Heart right ventricle (tissue), 16 donors: ENCODE measurements at places on chromosomes 6 and 20. TPM values are rescaled to one million over a fixed set of nuclear protein-coding genes. Genes with fewer than 3 reads are reported as not detected.
A peak's percentile ranks its signal among the peaks of the same experiment; 100 is the strongest.

OR12D3 gene
- total RNA-seq: not detected

BPIFB1 gene
- total RNA-seq: not detected

OR2J2 gene
- total RNA-seq: not detected

AIF1 gene
- 8.8 TPM for total RNA-seq

ZSCAN23 gene
- total RNA-seq: 1.3 TPM

PABPC1L gene
- 1.9 TPM for total RNA-seq

DNA sequence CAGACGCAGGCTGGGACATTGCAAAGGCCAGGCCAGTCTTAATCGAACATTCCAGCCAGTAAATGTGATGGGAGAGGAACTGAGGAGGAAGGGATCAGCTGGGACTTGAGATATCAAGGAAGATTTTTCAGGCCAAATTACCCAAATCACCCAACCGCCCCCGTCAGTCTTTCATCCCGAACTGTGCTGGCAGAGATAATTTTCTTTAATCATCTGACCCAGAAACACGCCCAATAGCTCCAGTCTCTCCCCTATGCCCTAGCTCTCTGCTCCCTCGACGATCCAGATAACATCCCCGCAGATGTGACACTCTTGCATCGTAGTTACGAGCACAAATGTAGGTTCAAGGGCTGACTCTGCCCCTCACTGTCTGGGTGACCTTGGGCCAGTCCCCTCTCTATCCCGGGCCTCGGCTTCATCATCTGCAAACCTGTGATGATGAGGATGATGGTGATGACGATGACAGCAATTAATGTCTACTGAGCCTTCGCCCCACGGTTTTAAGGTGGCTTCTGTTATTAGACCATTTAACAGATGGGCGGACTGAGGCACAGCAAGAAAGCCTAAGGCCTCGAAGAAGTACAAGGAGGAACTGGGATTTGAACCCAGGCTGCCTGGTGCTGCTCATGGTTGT, 118.6 kb downstream of the PREX1 start:
- DNase-seq: no peak

- no peak for DNase-seq
Observed at GRCh38 chr6:102907181-102907580, 1513.7 kb downstream of the GRIK2 start.

DNA sequence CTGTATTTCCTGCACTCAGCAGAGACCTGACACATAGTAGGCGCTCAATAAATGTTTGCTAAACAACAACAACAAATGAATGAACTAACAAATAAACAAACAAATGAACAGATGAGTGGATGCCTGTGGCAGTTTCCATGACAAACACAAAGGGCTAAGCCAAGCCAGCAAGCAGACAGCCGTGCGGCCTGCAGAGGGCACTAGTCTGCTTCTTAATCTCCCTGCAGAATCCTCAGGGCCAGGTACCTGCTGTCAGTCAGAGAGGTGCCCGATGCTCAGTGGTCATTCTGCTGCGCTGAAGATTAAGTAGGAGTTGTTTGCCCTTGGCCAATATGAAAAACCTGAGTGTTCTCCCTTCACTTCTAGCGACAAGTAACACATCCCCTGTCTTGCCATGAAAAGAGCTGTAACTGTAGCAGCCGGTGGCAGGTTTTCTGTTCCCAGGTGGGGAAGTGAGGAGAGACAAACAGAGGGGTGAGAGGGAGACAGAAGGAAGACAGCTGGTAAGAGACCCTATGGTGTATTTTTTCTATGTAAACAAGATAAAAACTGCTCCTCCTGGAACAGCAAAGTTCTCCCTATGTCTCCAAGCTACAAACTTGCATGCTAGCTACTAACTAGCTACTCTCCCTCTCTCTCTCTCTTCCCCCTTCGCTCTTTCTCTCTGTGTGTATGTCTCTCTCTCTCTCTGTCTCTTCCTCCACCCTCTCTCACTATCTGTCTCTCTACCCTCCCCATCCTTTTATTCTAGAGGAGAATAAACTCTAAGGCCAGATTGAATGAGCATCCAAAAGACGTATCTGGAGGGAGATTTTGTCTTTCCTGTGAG, at the start of gene MC3R:
Gene MC3R, plus strand, starts transcription at position 779 of the 829 bp plus-strand sequence. CDS start 112 bp downstream, outside the sequence.
- DNase-seq: peak; percentile 12

GRCh38 chr6:40039042-40039441, 104.8 kb upstream of the MOCS1 start:
- DNase-seq: no peak

DNA sequence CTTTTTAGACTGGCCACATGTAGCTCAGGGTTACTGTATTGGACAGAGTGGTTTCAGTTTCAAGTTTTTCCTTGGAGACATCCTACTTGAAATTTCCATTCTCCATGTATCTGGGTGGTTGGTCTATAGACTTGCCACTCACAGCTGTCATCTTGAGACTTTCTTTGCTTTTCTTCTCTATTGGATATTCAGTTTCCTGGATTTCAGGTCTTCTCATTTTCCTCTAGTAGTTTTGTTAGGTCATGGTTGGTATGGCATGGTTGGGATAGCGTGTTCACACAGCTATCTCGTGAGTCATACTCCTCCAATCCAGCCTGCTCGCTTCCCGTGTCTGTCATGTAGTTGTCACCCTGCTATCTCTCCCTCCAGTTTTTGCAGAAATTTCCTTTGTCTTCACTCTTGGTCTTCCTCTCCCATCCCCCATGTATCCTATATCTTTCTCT, 48.3 kb downstream of the PTPN1 start:
- no peak for DNase-seq

DNA sequence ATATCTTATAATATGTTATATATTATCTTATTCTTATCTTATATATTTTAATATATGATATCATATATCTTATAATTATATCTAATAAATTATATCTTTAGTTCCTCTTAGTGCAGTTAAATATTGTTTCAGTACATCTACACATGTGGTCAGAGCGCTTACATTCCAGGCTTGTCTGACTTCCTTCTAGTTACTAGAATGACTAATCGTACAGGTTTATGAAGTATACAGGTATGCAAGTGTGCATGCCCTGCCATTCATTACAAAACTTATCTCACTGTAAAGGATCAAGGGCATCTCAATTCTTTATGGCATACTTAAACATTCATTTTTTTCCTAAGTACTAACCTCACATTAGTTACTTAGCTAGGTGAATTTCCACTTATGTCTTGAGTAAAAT, 1278.0 kb upstream of the MAP3K7 start:
- no peak for DNase-seq

DNA sequence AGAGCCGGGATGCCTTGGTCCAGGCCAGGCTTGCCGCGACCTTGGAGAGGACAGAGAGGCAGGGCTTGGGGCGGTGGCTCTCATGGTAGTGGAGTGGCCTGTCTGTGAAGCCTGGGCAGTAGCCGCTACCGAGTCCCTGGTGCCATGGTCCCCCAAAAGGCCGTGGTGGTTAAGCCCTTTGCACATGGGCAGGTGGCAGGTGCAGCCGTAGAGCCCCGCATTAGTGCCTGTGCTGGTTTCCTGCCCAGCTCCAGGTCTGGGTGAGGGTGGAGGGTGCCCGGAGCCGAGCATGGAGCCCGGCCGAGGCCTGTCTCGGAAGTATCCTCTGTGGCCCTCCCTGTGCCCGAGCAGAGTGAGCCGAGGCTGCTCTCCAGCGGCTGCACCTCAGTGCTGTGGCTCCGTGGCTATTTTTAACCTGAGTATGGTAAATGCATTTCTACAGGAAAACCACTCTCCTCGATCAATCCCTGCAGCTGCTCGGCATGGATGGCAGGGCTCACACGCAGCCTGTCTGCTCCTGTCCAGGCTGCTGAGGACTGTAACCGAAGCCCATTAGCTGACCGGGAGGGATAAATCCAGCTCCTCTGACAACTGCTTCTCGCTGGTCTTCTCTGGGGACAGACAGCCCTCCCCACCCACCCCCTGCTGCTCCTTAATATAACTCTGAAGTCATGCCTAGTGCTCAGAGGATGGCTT, 36.3 kb upstream of the GATA5 start:
- DNase-seq: peak; percentile 45

DNA sequence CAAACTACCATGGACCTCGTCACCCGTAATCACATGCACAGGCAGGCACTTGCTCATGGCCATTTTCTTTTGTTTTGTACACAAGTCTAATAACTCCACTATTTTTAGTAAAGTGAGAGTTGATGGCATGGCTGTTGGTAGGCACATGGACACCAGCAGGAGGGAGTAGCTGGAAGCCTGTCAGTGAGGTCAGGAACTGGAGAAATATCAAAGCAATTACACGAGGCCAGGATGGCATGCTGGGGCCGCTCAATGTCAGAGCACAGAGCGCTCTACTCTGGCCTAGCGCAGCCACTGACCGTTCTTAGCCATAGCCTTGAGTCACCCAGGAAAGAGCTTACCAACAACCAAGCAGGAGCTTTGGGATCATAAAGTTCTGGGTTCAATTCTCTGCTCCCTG, 36.1 kb upstream of the GTSF1L start:
- no peak for DNase-seq

GRCh38 chr6:114033606-114034005, 62.7 kb upstream of the HDAC2 start:
- DNase-seq: no peak

DNA sequence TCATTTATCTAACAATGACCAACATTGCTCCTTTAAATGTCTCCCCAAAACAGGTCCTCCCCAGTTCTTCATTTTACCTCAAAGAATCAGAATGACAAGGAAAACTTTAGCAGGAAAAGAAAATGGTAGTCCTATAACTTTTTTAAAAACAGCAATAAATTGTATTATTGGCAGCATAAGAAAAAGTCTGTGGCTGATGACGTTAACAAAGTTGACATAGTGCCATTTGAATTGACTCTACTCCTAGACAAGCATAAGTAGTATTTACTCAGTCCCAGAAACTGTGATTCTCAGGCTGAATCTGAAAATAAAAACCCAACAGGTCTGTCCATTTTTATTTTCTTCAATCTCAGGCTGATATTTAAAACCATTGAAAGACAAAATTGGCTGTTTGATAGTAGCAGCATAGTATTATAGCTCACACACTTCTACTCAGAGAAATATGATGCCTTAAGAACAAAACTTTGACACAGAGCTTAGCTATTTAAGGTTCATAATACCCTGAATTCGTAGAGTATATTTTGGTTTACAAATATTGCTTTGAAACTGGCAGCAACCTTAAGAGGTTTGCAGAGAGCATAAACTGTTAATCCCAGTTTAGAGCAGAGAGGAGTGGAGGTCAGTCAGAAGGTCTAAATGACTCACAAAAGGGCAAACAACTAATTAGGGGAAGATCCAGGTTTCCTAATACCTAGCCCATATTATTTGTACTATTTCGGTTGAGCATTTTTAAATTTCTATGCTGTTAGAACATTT, 35.0 kb upstream of the TENT5A start:
- DNase-seq: no peak

DNA sequence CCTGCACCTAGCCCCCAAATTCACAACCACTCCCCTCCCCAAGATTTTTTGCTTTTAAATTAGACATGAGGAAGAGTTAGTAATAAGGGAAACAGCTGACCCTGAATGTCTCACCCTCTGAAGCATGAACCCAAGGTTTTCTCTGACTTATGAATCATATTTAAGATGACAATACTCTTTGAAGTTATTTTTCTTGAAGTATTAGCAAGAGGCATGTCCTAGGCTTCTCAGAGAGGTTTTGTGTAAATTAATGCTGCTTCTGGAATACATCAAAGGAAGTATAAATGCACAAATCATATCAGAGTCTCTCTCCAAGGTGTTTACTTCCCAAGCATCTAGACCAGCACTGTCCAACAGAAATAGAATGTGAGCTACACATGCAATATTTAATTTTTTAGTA, 408.1 kb upstream of the MARCKS start:
- no peak for DNase-seq

DNA sequence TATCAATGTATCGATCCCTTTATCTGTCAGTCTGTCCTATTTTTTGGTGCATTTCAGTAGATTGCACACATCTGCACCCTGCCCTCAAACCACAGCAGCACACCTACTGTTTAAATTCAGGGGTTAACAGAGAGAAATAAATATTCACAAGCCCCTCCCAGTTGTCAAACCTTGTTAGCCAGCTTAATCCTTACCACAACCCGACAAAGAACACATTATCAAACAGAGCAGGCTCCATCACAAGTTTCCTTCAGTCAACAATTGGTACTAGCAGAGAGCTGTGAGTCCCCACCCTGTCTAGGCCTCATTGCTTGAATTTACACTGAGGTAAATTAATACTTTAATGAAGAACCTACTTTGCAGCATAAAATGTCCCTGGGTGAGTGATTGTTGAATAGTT, 249.8 kb downstream of the FNDC1 start:
- DNase-seq: no peak

- no peak for DNase-seq
Observed at GRCh38 chr20:56032251-56032650, 26.9 kb upstream of the CBLN4 start.

DNA sequence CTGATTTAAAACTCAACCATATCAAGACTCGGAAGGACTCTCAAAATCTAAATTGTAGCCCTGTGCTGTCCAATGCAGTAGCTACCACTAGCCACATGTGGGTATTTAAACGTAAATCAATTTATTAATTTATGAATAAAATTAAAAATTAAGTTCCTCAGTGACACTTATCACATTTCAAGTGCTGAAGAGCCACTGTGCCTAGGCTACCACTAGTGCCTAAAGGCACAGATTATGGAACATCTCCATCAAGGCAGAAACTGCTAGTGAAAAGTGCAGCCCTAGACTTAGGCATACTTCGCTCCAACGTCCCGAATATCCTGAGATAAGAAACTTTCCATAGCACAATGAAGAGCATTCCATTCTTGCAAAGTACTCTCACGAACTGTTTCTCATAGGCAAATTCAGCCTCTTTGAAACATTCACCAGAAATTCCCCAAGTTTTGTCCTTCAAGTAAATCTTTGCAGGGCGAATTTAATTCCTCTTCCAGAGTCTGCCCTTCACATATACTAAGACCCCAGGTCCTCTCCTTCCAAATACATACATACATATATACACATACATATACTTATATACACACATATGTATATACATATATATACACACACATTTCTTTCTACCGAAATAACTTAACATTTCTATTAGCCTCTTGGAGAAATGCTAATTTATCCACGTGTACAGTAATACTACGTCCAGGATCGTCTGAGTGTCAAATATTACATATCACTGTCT, 1.3 kb downstream of the SUPT3H start:
- DNase-seq: no peak

DNA sequence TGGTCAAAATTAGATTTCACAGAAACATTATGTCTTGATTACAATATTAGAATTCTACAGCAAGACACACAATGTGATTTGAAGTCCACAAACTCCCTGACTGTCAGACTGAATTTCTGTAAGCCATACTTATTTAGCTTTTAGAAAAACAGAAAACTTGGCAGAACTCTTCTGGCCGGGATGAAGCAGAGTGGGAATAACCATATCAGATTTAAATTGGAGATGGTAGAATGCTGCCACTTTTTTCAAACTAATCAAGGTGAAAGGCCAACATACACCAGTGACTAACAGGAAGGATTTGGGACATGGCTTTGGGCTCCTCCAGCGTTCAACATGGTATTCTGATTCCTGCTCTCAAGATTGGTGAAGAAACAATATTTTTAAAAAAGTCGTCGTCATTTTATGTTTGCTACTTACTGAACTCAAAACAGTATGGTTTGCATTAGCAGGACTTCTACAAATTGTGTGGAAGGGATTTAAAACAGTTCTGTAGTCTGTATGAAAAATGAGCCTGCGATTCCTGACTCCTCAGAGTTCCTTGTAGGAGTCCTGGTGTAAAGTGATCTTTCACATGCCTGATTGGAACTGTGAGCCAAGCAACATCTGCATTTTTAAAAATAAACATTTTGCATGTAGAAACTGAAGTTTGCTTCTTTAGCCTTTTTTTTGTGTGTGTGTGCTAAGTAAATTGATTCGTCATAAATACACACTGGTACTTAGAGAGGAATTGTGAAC, 297.9 kb upstream of the SOX4 start:
- no peak for DNase-seq
